GM23338 (cell line): ENCODE measurements at places on chromosomes 4 and X.

DNA sequence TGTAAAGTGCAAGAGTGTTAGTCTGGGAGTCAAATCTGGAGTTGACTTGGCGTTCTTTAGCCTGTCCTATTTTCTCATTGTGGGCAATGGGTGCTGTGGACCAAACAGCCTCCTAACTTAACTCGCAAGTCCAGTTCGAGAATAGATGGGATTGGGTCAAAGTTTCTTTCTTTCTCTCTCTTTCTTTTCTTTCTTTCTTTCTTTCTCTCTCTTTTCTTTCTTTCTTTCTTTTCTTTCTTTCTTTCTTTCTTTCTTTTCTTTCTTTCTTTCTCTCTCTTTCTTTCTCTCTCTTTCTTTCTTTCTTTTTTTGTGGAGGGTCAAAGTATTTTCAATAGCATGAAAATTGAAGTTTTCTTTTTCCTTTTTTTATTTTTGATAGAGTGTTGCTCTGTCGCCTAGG lies 3.0 kb downstream of the SLC9A6 start:
- no peak for DNase-seq

DNA sequence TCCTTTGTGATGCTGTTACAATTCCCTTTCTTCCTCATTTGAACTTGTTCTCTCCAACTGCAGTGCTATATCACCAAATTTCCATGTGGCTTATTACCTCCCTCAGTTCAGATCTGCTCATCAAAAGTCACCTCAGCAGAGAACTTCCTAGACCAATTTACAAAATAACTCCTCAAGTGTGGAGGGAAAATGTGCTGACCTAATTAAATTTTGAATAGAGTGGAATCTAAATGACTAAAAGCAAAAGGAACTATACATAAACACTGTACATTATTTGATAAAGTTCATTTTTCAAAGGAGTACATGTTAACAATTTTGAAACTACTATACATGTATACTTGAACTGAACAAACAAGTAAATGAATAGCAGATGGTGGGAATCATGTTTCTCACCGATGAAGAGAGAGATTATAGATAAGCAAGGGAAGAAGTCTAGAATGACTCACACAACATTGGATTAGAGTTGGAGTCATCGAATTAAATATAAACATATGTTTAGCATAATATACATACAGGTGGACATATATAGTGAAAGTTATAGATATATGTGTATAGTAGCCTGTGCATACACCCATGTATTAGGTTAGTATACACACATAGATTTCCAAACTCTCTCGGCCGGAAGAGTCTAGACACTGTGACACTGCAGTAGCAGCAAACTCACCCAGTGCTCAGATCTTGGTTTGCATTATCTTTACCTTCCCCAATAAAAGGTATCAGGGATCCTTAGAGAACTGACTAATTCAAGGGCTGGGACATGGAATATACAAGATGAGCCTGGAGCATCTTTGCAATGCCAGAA lies 318.7 kb downstream of the PCDH18 start:
- no peak for DNase-seq

DNA sequence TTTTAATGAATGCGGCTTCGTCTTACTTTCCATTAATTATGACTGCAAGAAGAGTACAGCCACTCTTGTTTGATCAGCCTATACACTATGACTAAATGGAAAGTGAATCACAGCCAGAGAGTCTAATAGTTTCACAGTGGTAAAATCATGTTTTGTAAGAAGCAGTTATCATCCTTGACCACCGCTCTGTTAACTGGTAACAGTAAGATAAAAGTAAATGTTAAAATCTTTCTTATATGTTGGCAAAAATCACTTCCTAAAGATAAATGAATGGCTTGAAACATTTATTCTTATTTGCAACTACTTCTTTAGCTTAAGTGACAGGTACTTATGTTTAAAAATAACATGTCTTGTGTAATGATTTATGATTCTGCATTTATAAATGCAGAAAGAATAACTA lies 13.2 kb downstream of the GALNT7 start:
- no peak for DNase-seq

DNA sequence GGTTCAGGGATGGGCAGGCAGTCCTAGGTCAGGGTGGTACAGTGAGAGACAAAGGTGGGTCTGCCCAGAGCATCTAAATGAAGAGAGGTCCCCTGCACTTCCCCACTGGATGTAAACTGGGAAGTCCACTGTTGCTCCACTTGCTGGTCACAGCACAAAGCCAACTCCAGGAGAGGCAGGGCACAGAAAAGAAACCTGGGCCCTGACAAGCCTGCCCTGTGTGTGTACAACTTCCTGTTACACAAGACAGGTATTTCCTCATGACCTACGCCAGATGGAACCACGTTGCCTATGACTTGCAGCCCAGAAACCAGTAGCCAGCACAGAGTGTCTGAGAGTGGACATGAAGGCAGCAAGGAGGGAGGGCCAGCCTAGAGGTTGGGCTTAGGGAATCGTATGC lies 161.8 kb downstream of the SH3KBP1 start:
- DNase-seq, result no peak

- DNase-seq, result no peak
These were observed 69.4 kb upstream of the AGA start for GRCh38 chr4:177511611-177512010.

DNA sequence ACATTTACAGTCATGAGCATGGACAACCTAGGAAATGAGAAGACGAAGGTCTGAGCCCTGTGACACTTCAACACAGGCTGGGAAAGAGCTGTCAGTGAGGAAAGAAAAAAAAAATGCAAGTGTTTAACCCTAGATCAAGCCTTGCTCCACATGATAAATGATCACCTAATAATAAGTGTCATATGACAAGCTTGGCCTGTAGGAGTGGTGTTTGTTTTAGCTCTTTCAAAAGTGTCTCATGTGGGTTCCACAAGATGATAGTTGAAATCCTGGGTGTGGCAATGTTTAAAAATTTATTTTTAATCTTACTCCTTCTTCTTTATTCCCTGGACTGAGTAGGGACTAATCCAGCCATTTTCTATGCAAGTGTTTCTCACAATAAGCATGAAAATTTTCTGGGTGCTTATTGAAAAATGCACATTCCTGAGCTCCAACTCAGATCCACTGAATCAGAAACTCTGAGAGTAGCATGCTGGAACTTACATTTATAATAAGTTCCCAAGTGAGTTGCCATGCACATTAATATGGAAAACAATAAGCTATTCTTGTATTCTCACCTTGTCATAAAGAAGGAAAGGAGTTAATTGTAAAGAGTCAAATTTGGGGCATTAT lies 138.3 kb downstream of the AREG start:
- no peak for DNase-seq

DNA sequence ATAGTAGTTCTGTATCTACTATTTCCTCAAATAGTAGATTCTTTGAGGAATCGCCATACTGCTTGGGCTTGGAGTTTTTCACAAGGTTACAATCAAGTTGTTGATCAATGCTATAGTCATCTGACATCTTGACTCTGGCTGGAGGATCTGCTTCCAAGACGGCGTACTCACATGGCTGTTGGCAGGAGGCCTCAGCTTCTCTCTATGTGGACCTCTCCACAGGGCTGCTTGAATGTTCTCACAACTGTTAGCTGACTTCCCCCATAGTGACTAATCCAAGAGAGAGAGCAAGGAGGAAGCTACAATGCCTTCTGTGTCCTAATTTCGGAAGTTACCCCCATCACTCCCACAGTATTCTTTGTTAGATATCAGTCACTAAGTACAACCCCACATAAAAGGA lies 10.3 kb downstream of the EGFL6 start:
- no peak for DNase-seq

- no peak for DNase-seq
These were observed 31.5 kb downstream of the SHOX start for GRCh38 chrX:662126-662525.

DNA sequence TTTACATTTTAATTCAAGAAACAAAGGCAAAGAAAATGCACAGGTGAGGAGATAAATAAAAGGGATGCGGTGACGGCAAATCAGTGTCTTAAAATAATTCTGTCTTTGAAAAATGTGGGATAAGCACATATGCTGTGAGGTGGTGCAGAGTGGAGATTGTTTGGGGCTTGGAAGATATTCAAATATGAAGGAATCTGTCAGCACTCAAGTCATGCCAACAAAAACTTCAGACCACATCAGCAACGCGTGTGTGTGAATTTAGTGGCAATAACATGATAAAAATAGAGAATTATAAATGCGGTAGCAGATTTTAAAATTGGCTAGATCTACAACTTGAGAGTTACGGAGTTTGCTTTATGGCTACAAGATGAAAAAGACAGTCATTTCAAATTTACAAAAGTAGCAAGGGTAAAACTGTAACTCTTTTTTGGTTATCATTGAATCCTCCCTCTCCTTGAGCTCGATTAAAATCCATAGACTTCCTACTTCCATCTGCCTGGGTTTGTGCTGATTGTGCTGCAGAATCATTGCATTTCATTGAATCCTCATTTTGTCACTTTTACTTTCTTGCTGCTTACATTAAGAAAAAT lies 71.5 kb upstream of the VCX2 start:
- DNase-seq, result no peak

DNA sequence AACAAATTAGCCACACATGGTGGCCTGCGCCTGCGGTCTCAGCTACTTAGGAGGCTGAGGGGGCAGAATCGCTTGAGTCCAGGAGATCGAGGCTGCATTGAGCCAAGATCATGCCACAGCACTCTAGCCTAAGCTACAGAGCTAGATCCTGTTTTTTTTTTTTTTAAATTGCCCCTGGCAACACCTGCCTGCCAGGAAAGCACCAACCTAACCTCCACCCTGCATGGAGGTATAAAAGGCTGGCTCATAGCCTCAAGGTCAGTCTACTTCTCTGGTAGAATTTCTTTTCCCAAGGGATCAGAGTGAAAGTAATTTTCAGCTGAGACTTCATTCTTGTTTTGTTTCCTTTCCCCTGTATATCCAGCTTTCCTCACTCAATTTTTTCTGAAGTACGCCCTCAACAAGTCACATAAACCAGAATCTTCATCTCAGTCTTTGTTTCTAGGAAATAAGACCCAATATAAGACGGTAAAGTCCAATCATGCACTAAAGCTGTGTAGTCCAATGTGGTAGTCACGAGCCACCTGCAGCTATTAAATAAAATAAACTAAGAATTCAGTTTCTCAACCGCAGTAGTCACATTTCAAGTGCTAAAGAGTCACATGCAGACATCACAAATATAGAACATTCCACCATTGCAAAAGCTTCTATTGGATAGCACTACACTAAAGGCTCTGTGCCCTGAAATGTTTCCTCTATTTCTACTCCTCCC lies 113.3 kb downstream of the HPGD start:
- DNase-seq, result no peak

- no peak for DNase-seq
These were observed 33.2 kb upstream of the ARMCX4 start for GRCh38 chrX:101452056-101452455.

GRCh38 chr4:98586962-98587354 lies 71.5 kb downstream of the TSPAN5 start:
- no peak for DNase-seq

DNA sequence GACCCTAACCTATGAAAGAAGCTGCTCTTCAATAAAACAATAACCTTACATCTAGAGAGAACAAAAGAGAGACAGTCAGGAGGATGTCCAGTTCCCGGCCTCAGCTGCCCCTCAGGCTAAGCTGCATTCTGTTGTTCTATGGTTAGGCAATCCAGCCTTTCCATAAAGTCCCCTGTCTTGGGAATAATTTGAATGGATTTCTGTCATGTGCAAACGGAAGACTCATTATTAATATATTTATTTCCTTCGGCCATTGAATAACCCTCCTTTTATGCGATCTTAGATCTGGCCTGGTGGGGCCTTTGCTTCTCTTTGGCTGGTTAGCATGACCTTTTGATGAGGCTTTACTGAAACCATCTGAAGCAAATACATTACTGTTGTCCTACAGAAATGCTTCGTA lies 80.1 kb downstream of the ANKRD50 start:
- no peak for DNase-seq

- no peak for DNase-seq
These were observed 163.2 kb upstream of the INTU start for GRCh38 chr4:127469542-127469941.

- peak; percentile 42 for DNase-seq
These were observed 37.9 kb downstream of the FAT1 start for GRCh38 chr4:186685767-186686183.

GRCh38 chrX:130082244-130083106 lies 27.8 kb downstream of the ELF4 start:
- DNase-seq, result no peak

DNA sequence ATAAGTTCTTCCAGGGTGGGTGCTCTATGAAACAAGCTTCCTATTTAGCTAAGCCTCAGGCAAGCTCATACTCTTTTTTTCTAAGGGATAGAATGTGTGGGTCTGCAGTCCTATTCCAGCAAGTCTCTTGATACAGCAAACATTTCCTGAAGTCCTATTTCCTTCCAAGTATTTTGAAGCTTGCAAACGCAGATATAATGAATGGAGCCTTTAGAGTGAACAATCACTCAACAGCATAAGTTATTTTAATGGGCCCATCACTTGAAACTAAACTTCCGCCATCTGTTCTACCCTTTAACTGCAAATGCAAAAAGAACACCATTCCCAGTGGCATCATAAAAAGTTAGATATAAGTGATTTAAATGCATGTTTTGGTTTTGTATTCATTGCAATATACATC lies 108.3 kb upstream of the TAPT1 start:
- DNase-seq, result no peak

DNA sequence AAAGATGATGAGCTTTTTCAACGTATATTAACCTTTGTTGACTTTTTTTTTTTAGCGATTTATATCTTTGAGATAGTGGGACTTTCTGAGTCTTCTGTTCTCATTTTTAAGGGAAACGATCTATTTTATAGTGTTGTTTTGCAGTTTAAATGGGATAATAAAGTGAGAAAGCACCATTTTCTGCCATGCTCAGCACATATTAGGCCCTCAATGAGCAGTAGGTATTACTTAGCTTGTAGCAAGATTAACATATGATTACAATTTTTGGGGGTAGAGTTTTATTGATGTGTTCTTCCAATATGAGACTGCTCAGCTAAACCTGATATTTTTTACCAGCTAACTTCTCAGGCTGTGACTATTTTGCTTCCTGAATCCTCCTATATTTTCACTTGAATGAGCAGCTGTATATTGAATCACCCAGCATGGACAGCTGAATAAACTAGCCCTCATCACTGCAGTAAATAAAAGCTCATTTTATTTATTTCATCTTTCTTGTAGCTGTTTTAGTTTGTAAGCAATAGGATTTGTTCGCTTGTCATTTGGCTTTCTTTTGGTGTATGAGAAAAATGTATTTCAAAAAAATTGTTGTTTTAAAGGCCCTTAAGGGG lies 43.7 kb downstream of the UGT8 start:
- DNase-seq, result no peak

- no peak for DNase-seq
These were observed 11.2 kb upstream of the CXCR3 start for GRCh38 chrX:71629467-71629866.

DNA sequence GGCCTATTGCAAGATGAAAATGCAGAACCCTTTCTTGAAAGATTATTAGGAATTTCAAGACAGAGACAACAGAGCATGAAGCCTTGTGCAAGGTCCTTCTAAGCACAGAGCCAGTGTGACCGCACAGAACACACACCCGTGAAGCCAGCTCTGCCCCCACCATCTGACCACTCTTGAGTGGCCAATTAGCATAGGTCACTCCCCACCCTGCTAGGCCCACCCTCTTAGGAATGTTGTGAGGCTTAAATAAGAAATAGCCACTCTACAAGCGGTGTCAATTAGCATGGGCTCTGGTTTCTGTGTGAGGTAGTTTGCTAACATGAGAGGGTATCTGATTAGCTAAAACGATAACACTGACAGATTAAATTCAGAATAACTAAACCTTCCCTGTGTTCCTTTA lies 152.9 kb downstream of the PTTG2 start:
- peak; percentile 42 for DNase-seq
